Activated CD4-positive, alpha-beta T cell treated with anti-CD3 and anti-CD28 coated beads for 36 hours (primary cell): ENCODE measurements at places on chromosomes 4 and X. TPM values are rescaled to one million over a fixed set of nuclear protein-coding genes. Genes with fewer than 3 reads are reported as not detected.

TLL1 gene
- total RNA-seq: not detected

DNA sequence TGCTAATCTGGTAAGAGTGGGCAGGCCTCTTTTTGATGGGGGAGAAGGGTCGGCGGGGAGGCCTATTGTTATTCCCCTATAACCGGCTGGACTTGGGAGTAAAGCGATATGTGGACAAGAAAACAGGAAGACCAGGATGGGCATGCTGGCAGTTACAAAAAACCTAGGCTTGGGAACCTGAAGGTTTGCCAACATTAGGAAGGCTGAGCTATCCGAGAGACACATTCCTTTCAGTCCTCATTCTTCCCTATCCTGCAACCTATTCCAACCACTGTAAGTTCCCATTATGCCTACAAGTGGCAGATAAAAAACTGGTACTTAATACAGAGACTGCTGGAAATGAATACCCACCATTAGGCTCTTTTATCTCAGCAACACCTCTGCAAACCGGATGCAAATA, 32.4 kb upstream of the CT47C1 start:
- H3K27me3 ChIP-seq: no peaks in the 10 kb centered on the region
- no peak overlapping the region for H3K27ac ChIP-seq
- no peaks in the 10 kb centered on the region for H3K36me3 ChIP-seq

GRCh38 chr4:139816856-139817255, 151.2 kb downstream of the MGST2 start:
- no peaks in the 10 kb centered on the region for H3K36me3 ChIP-seq
- no peak overlapping the region for H3K27ac ChIP-seq
- H3K4me1 ChIP-seq: peaks cover 5% of the 10 kb centered on the region
- no peak overlapping the region for H3K4me3 ChIP-seq
- H3K27me3 ChIP-seq: no peaks in the 10 kb centered on the region
- DNase-seq: no peak

GRCh38 chr4:117249333-117249732, 164.0 kb upstream of the TRAM1L1 start:
- H3K36me3 ChIP-seq: no peaks in the 10 kb centered on the region
- no peak overlapping the region for H3K27ac ChIP-seq
- no peak overlapping the region for H3K4me3 ChIP-seq
- H3K27me3 ChIP-seq: no peaks in the 10 kb centered on the region
- no peak for DNase-seq

DNA sequence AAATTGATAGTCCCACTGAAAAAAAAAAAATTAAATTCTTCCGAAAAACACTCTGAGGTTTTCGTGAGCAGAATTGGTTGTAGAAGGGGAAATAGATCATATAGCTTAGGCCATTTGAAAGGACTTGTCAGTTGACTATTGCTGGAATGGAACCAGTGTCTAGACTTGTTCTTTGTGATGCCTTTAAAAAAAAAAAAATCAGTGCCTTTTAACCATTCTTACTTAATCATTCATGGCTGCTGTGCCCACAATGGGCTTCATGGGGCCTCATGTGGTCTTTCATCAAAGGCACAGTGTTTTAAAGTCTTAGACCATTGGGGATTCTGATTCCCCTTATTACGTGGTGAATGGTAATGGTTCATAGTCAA, 139.3 kb downstream of the AFF1 start:
- H3K4me1 ChIP-seq: peaks cover 52% of the 10 kb centered on the region
- peak overlapping the region; percentile 91 for H3K27ac ChIP-seq
- H3K36me3 ChIP-seq: peaks cover 3% of the 10 kb centered on the region
- peak overlapping the region; percentile 63 for H3K4me3 ChIP-seq
- peak; percentile 44 for DNase-seq
- no peaks in the 10 kb centered on the region for H3K27me3 ChIP-seq

DNA sequence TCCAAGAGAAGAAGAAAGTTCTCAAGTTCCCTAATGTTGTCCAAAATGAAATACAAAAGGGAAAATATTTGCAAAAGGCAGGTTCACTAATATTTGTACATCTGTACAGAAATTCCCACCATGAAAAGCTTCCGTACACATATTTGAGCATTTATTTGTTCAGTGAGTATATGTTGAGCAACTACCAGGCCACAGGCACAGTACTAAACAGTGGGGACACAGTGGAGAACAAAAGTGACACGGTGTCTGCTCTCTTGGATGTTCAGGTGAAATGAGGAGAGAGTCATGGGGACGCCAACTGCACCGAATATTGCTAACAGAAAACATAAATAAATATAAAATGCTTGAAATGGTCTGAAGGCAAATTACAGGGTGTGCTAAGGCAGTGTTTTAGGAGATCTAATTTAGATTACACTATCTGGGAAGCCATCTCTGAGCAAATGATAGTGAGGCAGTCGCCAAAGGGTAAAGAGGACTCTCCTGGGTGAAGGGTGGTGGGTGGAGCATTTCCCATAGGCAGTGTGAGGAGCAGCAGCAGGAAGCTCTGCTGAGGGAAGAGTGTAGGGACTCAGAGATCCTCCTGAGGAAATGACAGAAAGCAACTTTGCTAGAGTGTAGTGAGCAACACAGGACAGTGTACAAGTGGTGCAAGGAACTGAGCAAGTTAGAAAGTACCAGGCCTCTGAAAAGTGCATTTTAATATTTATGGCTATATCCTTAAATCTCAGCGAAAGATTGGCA, 375.2 kb downstream of the GALNTL6 start:
- H3K27ac ChIP-seq: no peak overlapping the region
- no peaks in the 10 kb centered on the region for H3K36me3 ChIP-seq
- H3K27me3 ChIP-seq: no peaks in the 10 kb centered on the region

DNA sequence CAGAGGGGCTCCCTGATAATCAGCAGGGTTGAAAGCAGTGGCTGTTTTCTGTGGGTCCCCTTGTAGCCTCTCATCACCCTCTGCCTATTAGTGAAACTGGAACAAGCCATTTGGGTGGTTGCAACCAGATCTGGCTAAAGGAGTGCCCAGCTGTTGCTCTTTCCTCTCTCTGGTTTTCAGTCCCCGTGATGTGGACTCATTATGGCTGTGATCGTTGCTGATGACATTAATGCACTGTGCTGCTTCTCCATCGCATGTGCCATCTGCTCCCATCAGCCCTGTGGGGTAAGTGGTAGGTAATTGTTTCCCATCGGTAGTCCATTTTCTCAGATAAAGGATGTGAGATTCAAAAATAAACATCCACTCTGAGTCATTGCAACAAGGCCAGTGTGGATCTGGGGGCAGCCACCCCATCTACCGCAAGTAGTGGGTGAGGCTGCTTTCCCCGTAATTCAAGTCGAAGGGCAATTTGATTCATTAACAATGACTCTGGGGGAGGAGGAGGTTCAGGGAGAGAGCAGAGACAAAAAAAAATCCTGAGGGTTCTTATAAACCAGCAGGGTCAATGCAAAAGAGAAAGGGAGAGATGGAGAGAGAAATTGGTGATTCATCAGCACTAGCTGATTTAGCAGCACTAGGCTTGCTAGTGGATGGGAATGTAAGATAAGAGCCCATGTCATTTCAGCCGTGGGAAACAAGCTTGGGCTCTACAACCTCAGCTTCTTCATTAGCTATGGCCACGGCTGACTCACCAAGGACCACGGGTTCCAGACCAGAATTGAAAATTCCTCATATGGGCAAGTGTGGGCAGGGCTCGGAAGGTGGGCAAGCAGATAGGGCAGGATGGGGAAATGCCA, 357.8 kb downstream of the MID1IP1 start:
- peaks cover 39% of the 10 kb centered on the region for H3K4me1 ChIP-seq
- no peak overlapping the region for H3K27ac ChIP-seq
- no peaks in the 10 kb centered on the region for H3K36me3 ChIP-seq
- H3K4me3 ChIP-seq: no peak overlapping the region
- no peaks in the 10 kb centered on the region for H3K27me3 ChIP-seq
- no peak for DNase-seq

- no peak overlapping the region for H3K27ac ChIP-seq
- H3K36me3 ChIP-seq: peaks cover 5% of the 10 kb centered on the region
- no peaks in the 10 kb centered on the region for H3K4me1 ChIP-seq
Measured at GRCh38 chrX:3592184-3592583, 121.3 kb downstream of the PRKX start.

DNA sequence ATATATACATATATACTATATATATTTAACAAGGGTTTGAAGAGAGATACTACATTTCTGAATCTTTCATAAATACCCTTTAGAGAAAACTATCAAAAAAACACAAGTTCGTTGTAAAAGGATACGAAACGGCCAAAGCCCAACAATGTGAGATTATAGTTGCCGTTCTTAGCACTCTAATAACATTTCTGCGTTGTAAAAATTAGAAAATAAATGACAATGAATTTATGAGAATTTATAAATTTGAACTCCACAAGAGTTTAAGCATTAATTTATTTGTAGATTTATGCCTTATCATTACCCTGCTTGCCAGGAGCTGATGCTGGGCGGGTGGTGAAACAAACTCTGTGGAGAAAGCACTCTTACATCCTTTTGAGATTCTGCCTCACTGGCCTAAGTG, 1.1 kb downstream of the WDR17 start:
- H3K4me3 ChIP-seq: no peak overlapping the region
- no peak for DNase-seq
- peaks cover 21% of the 10 kb centered on the region for H3K27me3 ChIP-seq
- H3K4me1 ChIP-seq: peaks cover 11% of the 10 kb centered on the region
- no peaks in the 10 kb centered on the region for H3K36me3 ChIP-seq
